ENCODE measurements at places on chromosomes 2 and 18.
A peak's percentile ranks its signal among the peaks of the same experiment; 100 is the strongest.

DNA sequence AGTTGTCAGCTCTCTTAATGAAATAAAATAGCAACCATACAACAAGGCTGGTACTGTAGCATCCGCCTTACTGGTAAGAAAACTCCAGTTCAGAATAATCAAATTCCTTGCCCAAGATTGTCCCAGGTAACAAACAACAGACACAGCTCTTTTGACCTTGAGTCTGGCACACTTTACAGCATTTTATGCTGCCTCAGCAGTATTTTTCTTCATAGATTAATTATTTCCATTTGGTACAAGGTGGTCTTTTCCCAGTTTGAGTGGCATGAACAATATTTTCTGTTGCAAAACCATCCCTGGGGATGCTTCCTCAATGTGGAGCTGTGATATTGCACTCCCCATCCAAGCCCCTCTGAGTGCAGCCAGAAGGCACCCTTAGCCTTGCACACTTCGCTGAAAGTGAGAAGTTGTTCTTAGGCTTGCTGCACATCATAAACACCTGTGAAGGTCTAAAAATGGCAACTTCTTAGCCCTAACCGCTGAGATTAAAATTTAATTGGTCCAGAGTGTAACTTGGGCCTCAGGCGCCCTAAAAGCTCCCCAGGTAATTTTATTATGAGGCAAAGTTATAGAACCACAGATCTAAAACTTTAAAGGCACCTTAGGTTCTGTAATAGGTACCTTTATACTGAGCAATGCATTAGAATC, 523.3 kb downstream of the CMPK2 start:
- no peak for DNase-seq

GRCh38 chr2:125371867-125372266, 1284.1 kb upstream of the GYPC start:
- no peak for DNase-seq

GRCh38 chr2:130767408-130767775, 12.1 kb downstream of the AMER3 start:
- no peak for DNase-seq

DNA sequence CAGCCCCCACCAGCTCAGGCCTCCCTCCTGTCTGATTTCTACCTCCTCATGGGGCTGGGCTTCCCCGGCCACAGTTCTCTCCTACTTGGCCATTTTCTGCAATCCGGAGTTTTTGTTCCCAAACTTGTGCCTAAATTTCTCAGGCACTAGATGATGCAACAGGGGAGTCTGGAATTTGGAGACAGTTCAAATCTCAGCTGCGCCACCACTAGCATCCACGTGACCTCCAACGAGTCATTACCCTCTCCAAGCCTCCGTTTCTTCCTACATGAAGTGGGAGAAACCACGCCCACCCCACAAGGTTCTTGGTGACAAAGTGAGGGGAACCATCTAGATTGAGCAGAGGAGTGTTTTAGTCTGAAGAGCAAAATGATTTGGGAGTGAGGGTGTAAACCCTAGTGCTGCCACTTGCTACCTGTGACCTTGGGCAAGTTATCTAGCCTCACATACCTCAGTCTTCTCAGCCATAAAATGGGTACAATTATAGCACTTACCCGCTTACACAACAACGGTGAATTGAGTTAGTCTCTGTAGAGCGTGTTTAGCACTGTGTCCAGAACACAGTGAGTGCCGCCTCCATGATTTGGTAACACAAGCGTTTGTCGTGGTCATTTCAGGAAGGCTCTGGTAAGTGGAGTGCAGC, 61.4 kb upstream of the ASAP2 start:
- no peak for DNase-seq

DNA sequence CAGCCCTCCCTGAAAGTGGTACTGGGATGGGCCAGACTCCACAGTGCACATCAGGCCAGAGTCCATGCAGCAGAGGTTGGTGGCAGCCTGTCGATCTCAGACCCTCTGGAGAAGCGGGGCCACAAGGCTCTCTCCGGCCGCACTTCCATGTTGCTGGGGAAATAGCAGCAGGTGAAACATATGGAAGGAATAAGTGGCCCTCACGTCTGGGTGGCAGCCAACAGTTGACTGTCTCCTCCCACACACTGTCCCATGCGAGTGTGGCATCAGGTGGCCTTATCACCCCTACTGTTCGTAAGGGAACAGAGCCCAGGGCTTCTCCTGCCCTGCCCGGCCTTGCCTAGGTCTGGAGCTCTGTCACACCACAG, 58.1 kb upstream of the FOSL2 start:
- no peak for DNase-seq

GRCh38 chr2:24866946-24867345, 53.1 kb downstream of the ADCY3 start:
- DNase-seq, result no peak

- peak; percentile 96 for DNase-seq
Observed at GRCh38 chr2:227817850-227818674, 4.4 kb downstream of the CCL20 start.

DNA sequence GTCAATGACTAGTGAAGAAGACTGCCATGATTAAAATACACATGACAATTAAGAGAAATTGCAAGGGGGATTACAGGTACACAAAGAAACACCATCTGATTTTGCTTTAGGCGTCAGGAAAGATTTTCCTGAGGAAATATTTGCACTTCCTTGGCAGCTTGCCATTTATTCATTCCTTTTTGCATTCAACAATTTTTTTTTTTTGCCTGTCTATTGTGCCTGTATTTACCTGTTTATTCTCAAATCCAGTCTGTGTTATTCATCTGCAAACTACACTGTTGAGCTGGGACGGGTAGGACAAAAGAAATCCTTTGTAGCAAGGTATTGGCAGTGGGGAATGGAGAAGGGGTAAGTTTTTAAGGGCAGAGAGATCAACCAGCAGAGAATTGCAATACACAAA, 31.8 kb downstream of the SMAD2 start:
- no peak for DNase-seq

DNA sequence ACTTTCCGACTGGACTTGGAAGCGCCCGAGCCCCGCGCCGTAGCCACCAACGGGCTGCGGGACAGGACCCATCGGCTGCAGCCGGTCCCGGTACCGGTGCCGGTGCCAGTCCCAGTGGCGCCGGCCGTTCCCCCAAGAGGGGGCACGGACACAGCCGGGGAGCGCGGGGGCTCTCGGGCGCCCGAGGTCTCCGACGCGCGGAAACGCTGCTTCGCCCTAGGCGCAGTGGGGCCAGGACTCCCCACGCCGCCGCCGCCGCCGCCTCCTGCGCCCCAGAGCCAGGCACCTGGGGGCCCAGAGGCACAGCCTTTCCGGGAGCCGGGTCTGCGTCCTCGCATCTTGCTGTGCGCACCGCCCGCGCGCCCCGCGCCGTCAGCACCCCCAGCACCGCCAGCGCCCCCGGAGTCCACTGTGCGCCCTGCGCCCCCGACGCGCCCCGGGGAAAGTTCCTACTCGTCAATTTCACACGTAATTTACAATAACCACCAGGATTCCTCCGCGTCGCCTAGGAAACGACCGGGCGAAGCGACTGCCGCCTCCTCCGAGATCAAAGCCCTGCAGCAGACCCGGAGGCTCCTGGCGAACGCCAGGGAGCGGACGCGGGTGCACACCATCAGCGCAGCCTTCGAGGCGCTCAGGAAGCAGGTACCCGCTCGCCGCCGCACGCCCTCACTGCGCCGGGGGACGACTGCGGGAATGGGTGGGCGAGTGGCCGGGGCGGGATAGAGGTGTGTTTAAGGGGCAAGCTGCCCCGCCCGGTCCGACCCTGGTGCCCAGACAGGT, 713 bp downstream of the ATOH8 start:
- no peak for DNase-seq

GRCh38 chr2:196421880-196422279, 217.6 kb upstream of the CCDC150 start:
- DNase-seq, result no peak

GRCh38 chr2:20616341-20616871, 34.5 kb downstream of the HS1BP3 start:
- peak; percentile 70 for DNase-seq

DNA sequence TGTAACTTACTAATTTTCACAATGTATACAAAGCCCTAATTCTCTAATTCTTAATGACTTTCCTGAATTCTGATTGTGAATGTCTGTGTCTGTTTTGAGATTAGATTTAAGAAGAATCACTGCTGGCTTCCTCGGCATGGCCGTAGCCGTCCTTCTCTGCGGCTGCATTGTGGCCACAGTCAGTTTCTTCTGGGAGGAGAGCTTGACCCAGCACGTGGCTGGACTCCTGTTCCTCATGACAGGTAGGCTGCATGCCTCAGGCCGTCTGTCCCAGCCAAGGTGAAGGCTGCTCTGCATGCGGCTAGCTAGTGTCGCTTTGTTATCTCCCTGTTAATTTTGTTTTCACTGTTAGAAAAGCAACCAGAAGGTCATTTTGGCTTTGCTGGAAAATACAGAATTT, 41.2 kb downstream of the TMEM178A start:
- DNase-seq, result no peak

GRCh38 chr2:122595065-122595464, 839.6 kb downstream of the TSN start:
- DNase-seq, result no peak

- DNase-seq, result no peak
Observed at GRCh38 chr2:26455670-26456439, 22.1 kb downstream of the OTOF start.

GRCh38 chr2:21026479-21027282, 17.2 kb downstream of the APOB start:
- DNase-seq, result no peak
